AG10803 (cell line): ENCODE measurements at places on chromosomes 12 and 14.
A peak's percentile ranks its signal among the peaks of the same experiment; 100 is the strongest.

- DNase-seq: peak; percentile 26
Measured at GRCh38 chr12:68981516-68981915, 48.5 kb upstream of the CPM start.

DNA sequence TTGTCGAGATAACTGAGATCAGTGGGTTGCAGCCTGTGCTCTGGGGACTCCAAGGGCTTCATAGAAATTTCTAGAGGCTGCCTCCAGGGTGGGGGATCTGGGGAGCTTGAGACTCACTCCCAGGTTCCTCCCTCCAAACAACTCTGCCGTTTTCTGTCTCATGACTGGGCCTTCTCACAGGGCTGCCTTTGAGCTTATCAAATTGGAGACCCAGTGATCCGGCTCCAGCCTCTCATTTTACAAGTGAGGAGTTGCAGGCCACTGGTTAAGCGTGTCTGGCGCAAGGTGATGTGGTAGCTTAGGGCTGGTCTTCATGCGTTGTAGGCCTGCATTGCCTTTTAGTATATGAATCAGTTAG, 85.8 kb downstream of the SLC25A47 start:
- no peak for DNase-seq

DNA sequence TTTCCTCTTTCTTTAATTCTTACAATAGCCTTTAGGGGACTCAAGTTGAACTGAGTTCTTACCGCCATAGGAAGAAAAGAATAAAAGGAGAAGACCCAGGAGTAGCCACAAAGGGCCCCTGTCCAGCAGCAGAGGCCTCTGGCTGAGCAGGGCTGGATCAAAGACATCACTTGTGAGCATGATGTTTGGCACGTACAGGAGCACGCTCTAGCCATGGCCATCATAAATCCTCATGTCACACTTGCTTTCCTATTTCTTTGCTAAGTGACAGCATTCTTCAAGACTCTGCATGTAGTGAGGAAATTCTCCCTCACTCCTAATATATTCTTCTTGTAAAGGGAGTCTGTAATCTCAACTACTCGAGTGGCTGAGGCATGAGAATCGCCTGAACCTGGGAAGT, 15.7 kb downstream of the CLEC4C start:
- DNase-seq: no peak

GRCh38 chr14:65339866-65340265, 72.7 kb upstream of the FUT8 start:
- no peak for DNase-seq
